ENCODE measurements at places on chromosomes 11 and 22. TPM values are rescaled to one million over a fixed set of nuclear protein-coding genes. Genes with fewer than 3 reads are reported as not detected.

The NDUFS8 gene
- 48.5 TPM for total RNA-seq

The SDF2L1 gene
- total RNA-seq = 2.9 TPM

The DMC1 gene
- total RNA-seq = 4.5 TPM

The OR51E1 gene
- 0.41 TPM for total RNA-seq

- DNase-seq = no peak
Observed at GRCh38 chr11:57896361-57897145, 127.1 kb upstream of the OR9Q1 start.

DNA sequence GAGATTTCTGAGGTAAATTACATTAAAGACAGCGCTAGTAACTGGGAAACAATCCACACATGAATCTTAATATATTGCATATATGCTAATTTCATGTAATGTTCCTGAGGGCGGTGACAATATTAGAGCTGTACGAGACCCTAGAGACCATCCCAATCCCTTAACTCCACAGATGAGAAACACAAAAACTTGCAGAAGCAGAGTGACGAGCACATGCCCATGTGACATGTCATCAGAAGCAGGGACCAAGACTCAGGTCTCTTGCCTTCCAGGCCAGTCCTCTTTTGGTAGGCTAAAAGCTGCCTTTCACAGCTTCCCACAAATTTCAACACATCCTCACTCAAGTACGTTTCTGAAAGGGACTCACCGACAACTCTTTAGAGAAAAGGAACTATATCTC is 11.8 kb downstream of the MAPK1 start:
- no peak for DNase-seq

GRCh38 chr11:34916843-34917770 is 689 bp downstream of the PDHX start:
- no peak for DNase-seq
